ENCODE measurements at places on chromosomes 11 and 22.

- no peak for DNase-seq
Observed at GRCh38 chr22:30392661-30393321, 4.0 kb upstream of the SEC14L2 start.

DNA sequence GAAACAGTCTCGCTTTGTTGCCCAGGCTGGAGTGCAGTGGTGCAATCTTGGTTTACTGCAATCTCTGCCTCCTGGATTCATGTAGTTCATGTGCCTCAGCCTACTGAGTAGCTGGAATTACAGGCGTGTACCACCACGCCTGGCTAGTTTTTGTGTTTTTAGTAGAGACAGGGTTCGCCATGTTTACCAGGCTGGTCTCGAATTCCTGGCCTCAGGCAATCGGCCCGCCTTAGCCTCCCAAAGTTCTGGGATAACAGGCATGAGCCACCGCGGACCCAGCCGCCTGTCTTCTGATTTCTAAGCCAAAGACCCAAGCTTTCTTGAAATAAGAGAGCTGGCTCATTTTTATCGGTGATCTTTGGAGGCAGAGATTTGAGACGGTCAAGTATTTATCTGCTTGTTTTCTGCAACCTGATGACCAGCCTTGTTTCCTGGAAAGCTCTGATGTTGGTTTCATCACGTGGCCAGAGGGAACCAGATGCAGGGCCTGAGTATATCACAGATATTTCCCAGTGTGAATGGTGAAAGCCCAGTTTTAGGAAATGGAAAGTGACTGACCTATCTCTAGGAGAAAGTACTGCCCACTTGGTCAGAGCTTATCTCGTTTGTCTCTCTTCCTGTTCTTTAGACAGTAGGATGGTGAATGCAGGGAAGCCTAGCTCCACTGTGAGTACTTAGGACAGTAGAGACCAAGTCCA is 5.7 kb upstream of the SIDT2 start:
- peak; percentile 27 for DNase-seq

GRCh38 chr11:33733980-33734379 is 2.2 kb downstream of the CD59 start:
- no peak for DNase-seq

DNA sequence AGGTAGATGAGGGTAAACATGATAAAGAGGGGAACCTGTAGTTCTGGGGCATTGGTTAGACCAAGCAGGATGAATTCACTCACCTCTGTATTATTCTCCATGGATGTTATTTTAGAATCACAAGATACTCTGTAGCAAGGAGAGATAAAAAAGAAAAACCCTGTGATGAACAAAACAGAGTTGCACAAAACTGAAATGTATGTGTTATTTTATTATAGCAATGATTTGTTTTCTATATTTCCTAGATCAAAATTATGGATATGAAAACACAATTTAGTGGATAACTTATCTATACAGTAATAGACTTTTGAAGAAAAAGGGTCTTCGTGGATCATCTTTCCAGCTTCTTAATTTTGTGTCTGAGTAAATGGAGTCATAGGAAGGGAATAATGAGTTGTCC is at the start of gene OR5B17:
Gene OR5B17, minus strand, starts transcription at position 101 of the 400 bp plus-strand sequence. Its CDS starts 0 bp downstream, at position 101.
- DNase-seq, result no peak

GRCh38 chr11:673866-674265 is 21.2 kb downstream of the DEAF1 start:
- DNase-seq, result no peak

- no peak for DNase-seq
Observed at GRCh38 chr22:31344256-31344577, 1.9 kb downstream of the PATZ1 start.

DNA sequence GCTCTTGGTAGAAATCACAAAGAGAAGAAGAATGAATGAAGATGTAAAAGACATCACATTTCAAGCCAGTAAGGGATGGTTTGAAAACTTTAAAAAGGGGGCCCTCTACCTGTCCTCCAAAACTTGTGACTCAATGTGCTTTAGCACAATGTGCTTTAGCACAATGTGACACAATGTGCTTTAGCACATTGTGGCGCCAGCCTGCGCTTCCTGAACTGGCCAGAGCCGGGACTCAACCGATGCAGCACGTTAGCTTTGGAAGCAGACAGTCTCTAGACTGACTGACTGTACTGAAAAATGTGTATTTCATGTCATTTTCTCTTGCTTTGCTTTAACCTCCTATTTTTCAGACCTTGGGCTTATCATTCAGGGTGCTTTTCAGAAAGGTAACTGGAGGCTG is 63.5 kb downstream of the FAM83F start:
- DNase-seq, result no peak

- DNase-seq, result no peak
Observed at GRCh38 chr11:67167719-67168118, 48.7 kb downstream of the KDM2A start.

GRCh38 chr11:2998073-2998850 is 6.1 kb upstream of the NAP1L4 start:
- no peak for DNase-seq
